ENCODE measurements at places on chromosomes 2 and 18.

GRCh38 chr2:72949045-72949444 is 31.7 kb downstream of the EMX1 start:
- no peak for DNase-seq

- no peak for DNase-seq
Observed at GRCh38 chr2:26598336-26598995, 42.7 kb downstream of the CIB4 start.

GRCh38 chr2:70534183-70534836 is 19.3 kb downstream of the TGFA start:
- no peak for DNase-seq

- DNase-seq, result no peak
Observed at GRCh38 chr2:223086370-223086981, 34.5 kb downstream of the KCNE4 start.

DNA sequence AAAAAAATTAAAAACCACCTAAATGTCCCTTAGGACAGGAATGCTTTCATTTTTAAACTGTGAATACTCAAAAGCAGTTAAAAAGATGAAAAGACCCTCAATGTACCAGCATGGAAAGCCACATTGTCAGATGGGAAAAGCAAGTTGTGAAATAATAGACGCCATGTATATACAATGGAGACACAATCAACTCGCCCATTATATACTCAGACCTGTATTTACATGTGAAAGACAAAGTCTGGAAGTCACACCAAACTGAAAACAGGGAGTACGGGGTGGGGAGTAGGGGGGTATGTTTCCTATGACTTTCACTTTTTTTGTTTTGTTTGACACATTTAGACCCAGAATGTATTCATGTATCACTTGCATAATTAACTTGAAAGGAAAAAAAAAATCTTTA is 75.6 kb downstream of the CELF4 start:
- DNase-seq, result no peak

All from stimulated activated CD8-positive, alpha-beta memory T cell treated with anti-CD3 and anti-CD28 coated beads, Interleukin-4, amount 100 ng/mL, for 4 hours (primary cell).